T47D (cell line): ENCODE measurements at places on chromosomes 11 and 22.

- DNase-seq, result no peak
These were observed 17.8 kb downstream of the RAB6A start for GRCh38 chr11:73743045-73743444.

DNA sequence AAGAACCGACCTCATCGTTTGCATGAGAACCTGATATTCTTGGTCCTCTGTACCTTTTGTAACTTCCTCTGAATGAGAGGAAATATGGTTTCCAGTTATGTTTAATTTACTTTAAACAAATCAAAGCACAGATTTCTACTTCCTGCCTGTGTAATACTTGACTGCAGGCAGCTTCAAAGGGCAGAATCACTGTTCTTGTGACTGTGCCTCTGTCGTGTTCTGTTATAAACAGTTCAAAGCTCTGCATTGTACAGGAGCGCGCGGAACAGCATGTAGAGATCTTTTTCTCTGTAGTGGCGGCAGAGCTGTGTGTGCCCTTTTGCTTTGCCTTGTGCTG, 73.2 kb upstream of the CLDN5 start:
- DNase-seq, result no peak

DNA sequence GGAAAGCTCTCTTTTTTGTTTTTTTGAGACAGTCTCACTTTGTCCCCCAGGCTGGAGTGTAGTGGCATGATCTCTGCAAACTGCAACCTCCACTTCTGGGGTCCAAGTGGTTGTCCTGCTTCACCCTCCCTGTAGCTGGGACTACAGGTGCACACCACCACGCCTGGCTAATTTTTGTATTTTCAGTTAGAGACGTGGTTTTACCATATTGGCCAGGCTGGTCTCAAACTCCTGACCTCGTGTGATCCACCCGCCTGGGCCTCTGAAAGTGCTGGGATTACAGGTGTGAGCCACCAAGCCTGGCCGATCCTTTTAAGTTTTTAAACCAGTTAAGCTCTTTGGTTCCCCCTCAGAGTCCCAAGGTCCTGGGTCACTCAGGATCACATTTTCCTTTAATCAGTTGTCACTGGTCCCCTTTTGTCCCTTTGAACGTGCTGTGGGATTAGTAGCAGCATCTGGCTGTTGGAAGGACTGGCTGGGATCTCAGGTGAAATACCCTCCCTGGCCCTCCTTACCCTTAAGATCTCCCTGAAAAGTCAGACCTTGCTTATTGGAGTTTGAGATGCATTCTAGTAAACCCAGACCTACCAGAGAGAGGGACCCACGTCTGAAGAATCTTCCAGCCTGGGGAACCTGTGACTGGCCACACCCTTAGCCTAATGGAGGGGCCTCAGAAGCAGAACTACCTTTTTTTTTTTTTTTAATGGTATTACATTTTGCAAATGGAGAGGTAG, 8.1 kb downstream of the MALAT1 start:
- peak; percentile 96 for DNase-seq

- DNase-seq, result no peak
These were observed 9.1 kb downstream of the BACE1-AS start for GRCh38 chr11:117300283-117300663.
